ENCODE measurements at places on chromosomes 12 and 14. TPM values are rescaled to one million over a fixed set of nuclear protein-coding genes. Genes with fewer than 3 reads are reported as not detected.

The CATSPERB gene
- total RNA-seq = 35.1 TPM

- no peak overlapping the region for H3K27ac ChIP-seq
- no peaks in the 10 kb centered on the region for H3K36me3 ChIP-seq
- H3K27me3 ChIP-seq = no peaks in the 10 kb centered on the region
- no peak for DNase-seq
Measured at GRCh38 chr14:99236386-99237138, 35.4 kb downstream of the BCL11B start.

The RFX4 gene
- total RNA-seq = not detected

- no peak overlapping the region for H3K4me3 ChIP-seq
- H3K27ac ChIP-seq = no peak overlapping the region
- H3K27me3 ChIP-seq = no peaks in the 10 kb centered on the region
- DNase-seq = no peak
Measured at GRCh38 chr12:52670506-52670905, 9.7 kb downstream of the KRT1 start.

DNA sequence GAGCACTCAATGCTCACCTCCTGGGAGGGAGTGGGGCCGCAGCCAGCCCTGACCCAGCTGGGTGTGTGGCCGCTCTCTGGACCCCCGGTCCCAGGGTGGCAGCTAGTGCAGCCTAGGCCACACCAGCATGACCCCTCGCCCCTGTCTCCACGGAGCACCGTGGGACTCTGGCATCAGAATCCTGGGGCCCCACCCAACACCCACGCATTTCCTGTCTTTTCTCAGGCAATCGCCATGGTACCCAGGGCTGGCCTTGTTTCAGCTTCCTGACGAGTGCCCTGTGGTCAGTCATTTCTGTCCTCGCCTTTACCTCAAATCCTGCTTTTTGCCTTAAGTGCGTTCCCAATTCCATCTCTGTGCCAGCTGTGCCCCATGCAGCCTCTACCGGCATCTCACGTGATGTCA is 15.9 kb downstream of the PACS2 start:
- H3K27me3 ChIP-seq = no peaks in the 10 kb centered on the region
- H3K36me3 ChIP-seq = no peaks in the 10 kb centered on the region
- H3K4me3 ChIP-seq = no peak overlapping the region

GRCh38 chr14:102809870-102810269 is 32.6 kb downstream of the TRAF3 start:
- no peaks in the 10 kb centered on the region for H3K36me3 ChIP-seq
- H3K4me1 ChIP-seq = no peaks in the 10 kb centered on the region
- no peak for DNase-seq
- no peaks in the 10 kb centered on the region for H3K27me3 ChIP-seq
- no peak overlapping the region for H3K4me3 ChIP-seq

The LYZ gene
- 99.9 TPM for total RNA-seq

The TESPA1 gene
- 0.28 TPM for total RNA-seq

- no peaks in the 10 kb centered on the region for H3K4me1 ChIP-seq
- H3K4me3 ChIP-seq = no peak overlapping the region
- H3K36me3 ChIP-seq = no peaks in the 10 kb centered on the region
- no peak overlapping the region for H3K27ac ChIP-seq
Measured at GRCh38 chr12:32478166-32478565, 78.8 kb downstream of the FGD4 start.

GRCh38 chr14:51307551-51307950 is 67.5 kb downstream of the TMX1 start:
- no peak overlapping the region for H3K4me3 ChIP-seq
- H3K4me1 ChIP-seq = peaks cover 8% of the 10 kb centered on the region
- DNase-seq = no peak
- H3K27ac ChIP-seq = no peak overlapping the region
- no peaks in the 10 kb centered on the region for H3K27me3 ChIP-seq

- H3K36me3 ChIP-seq = no peaks in the 10 kb centered on the region
- no peak for DNase-seq
- H3K4me1 ChIP-seq = no peaks in the 10 kb centered on the region
Measured at GRCh38 chr12:7295529-7295928, 8.3 kb upstream of the ACSM4 start.

GRCh38 chr14:51862860-51863259 is 2.4 kb downstream of the GNG2 start:
- H3K27me3 ChIP-seq = no peaks in the 10 kb centered on the region
- peaks cover 21% of the 10 kb centered on the region for H3K4me1 ChIP-seq
- no peak overlapping the region for H3K27ac ChIP-seq
- DNase-seq = no peak
- H3K4me3 ChIP-seq = peak overlapping the region; percentile 59

DNA sequence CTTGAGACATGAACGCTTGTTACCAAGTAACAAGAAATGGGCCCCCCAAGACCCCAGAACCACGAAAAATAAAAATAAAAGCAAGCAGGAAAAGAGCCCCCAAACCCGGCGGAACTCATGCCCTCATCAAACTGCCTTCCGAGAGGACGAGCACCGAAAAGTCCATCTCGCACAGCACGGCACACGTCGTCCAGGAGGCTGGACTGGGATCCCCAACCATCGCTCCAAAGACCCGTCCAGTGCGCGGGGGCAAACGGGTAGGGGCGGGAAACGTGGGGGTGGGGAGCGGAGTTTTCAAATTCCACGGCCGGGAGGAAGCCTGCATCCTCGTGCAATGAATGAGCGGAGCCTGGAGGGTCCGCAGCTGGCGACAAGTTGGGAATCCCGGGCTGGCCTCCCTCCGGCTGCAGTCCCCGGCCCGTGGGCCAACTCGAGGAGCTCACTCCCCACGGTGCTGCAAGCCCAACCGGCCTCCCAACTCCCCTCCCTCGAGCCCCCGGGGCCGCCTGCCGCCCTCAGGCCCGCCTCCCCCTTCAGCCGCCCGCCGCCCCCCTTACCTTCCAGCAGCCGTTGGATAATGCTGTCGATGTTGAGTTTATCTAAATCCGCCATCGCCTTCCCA is 484 bp downstream of the PPP1CC start:
- DNase-seq = no peak
- peaks cover 49% of the 10 kb centered on the region for H3K4me1 ChIP-seq
- H3K27ac ChIP-seq = peak overlapping the region; percentile 85
- no peaks in the 10 kb centered on the region for H3K27me3 ChIP-seq
- peak overlapping the region; percentile 94 for H3K4me3 ChIP-seq

The CPNE8 gene
- total RNA-seq = 42.4 TPM

The ERP27 gene
- total RNA-seq = not detected

The TAS2R9 gene
- total RNA-seq = not detected

The BBOF1 gene
- 4.7 TPM for total RNA-seq

GRCh38 chr12:6613015-6613775 is 6.0 kb upstream of the CHD4 start:
- H3K4me1 ChIP-seq = peaks cover 16% of the 10 kb centered on the region
- peak overlapping the region; percentile 68 for H3K4me3 ChIP-seq
- no peaks in the 10 kb centered on the region for H3K36me3 ChIP-seq
- H3K27me3 ChIP-seq = no peaks in the 10 kb centered on the region
- DNase-seq = peak; percentile 69

The RASSF9 gene
- total RNA-seq = 2.4 TPM

The SERPINA1 gene
- 15.2 TPM for total RNA-seq

- no peak overlapping the region for H3K27ac ChIP-seq
- H3K36me3 ChIP-seq = no peaks in the 10 kb centered on the region
- no peak for DNase-seq
- H3K27me3 ChIP-seq = no peaks in the 10 kb centered on the region
Measured at GRCh38 chr14:100586403-100587085, 673 bp downstream of the BEGAIN start.

DNA sequence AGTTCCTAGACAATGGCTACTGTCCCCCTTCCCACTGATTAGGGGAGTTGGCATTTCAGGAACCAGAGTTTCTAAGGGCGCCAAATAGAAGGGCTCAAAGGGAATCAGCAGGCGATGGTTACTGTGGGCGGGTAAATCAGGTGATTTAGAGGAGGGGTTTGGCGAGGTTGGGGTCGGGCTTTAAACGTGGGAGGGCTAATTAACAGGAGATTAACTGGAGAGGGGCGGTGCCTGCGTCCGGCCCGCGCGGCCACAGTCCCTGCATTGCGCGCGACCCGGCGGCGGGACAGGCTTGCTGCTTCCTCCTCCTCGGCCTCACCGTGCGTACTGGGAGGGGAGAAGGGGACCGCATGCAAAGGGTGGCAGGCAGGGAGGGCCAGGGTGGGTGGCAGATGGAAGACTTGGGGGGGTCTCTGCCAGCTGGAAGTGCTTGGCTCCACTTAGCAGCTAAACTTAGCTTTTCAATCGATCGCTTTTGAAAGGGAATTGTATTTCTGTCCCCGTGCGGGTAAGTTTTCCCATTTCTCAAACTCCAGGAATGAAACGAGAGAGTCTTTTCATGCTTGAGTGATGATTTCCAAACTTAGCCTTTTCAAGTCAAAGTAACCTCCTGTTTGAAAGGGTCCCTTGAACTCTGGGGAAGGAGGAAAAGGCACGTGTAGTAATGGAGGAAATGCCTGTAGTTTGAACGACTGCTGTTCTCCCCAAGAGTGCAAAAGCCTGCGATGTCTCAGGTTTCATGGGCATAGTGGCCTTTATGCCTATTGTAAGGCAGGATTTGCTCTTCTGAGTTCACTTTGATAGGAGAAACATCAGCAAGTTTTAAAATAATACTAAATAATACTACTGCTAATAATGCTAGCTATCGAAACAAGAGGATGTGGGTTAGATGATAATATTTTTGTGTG is at the start of gene MGST1:
Gene MGST1, plus strand, starts transcription at position 255 of the 908 bp plus-strand sequence. CDS start 6,608 bp downstream, outside the sequence.
- H3K27ac ChIP-seq = peak within 1 kb of the TSS; percentile 2
- peaks cover 15% of the 10 kb centered on the region for H3K4me1 ChIP-seq
- H3K4me3 ChIP-seq = peak within 1 kb of the TSS; percentile 74

- no peak for DNase-seq
- H3K27ac ChIP-seq = no peak overlapping the region
- no peaks in the 10 kb centered on the region for H3K27me3 ChIP-seq
- no peaks in the 10 kb centered on the region for H3K4me1 ChIP-seq
- no peaks in the 10 kb centered on the region for H3K36me3 ChIP-seq
Measured at GRCh38 chr12:91059211-91059610, 1.4 kb upstream of the KERA start.

The ITGA5 gene
- 752 TPM for total RNA-seq

DNA sequence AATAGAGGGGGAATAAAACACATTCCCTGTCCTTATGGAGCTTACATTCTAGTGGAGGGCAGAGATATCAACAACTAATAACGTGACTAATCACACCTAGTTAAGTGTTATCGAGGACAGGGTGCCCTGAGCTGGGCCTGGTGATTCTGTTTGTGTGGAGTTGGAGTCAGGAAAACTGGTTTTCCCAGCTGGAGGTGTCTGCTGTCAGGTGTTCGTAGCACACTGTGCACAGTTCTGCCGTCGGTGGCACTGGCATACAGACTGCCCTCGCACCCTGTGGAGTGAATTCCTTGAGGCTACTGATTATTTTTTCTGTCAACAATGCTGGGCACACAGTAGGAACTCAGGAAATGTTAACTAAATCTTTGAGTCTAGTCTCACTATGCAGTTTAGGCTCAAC is 900 bp upstream of the MTERF2 start:
- no peak for DNase-seq
- H3K4me1 ChIP-seq = peaks cover 6% of the 10 kb centered on the region
- H3K27me3 ChIP-seq = no peaks in the 10 kb centered on the region
- peak overlapping the region; percentile 80 for H3K27ac ChIP-seq

The TPCN1 gene
- 93.5 TPM for total RNA-seq

- H3K4me3 ChIP-seq = no peak overlapping the region
- H3K36me3 ChIP-seq = no peaks in the 10 kb centered on the region
- no peaks in the 10 kb centered on the region for H3K4me1 ChIP-seq
- no peak overlapping the region for H3K27ac ChIP-seq
- no peaks in the 10 kb centered on the region for H3K27me3 ChIP-seq
Measured at GRCh38 chr12:66751432-66752113, 72.7 kb upstream of the GRIP1 start.

DNA sequence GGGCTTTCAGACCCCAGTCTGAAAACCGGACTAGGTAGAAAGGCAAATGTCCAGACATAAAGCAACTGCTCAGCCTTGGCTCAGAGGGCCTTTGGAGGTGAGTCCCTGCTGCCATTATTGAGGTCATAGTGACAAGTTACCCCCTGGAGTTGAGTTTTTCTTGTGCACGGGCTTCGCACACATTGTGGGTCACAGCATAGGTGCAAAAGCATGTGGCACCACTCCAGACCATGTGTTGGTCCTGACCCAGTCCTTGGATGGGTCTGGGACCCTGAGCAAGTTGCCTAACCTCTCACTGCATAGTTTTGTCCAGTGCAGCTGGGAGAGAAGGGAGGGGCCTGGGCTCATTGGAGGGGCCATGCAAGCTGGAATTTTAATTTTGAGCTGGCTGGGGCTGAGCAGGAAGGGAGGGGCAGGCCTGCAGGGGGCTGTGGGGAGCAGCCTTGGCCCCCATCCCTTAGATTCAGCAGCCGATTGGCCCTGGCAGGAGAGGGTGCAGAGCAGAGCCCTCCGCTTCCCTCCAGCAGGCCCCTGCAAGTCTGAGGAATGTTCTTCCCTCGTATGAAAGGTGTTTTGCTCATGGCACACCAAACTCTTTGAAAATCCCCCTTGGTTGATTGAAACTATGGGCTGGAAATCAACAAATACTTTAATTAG is 4.2 kb upstream of the KRT5 start:
- H3K4me1 ChIP-seq = peaks cover 3% of the 10 kb centered on the region
- no peak for DNase-seq
- H3K36me3 ChIP-seq = no peaks in the 10 kb centered on the region
- no peak overlapping the region for H3K4me3 ChIP-seq

- no peak overlapping the region for H3K27ac ChIP-seq
- no peaks in the 10 kb centered on the region for H3K27me3 ChIP-seq
- no peak for DNase-seq
Measured at GRCh38 chr12:65259501-65259900, 19.0 kb upstream of the MSRB3 start.

DNA sequence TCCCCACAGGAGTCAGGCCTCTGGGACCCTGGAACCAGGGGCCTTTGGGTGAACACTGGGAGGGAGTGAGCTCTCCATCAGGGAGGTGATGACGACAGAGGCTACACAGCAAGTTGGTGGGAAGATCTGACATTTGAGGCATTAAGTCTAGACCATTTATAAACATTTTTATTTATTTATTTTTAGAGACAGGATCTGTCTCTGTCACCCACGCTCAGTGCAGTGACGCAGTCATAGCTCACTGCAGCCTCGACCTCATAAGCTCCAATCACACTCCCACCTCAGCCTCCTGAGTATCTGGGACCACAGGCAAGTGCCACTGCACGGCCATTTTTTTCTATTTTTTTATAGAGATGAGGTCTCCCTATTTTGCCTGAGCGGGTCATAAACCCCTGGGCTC is 53.6 kb downstream of the TEAD4 start:
- H3K4me3 ChIP-seq = no peak overlapping the region
- H3K27ac ChIP-seq = no peak overlapping the region
- DNase-seq = no peak
- no peaks in the 10 kb centered on the region for H3K36me3 ChIP-seq
- H3K4me1 ChIP-seq = no peaks in the 10 kb centered on the region

The STON2 gene
- total RNA-seq = 10.4 TPM

The PRB4 gene
- not detected for total RNA-seq

DNA sequence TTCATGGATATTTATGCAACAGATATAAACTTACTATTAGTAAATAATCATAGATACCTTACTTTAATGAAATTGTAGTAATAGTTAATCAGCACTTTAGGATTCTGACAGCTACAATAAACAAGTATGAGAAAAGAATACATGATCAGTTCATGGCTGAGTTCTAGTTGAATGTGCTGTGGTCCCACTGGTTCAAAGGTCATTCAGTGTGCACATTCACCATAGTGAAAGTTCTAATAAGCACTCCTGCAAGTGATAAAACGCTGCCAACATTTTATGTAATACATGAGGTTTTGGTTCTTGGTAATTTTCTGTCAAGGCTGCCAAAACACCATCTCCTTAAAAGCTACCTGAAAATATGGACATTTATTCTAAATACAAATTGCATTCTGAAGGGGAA is 92.6 kb downstream of the NUMB start:
- H3K4me3 ChIP-seq = no peak overlapping the region
- no peaks in the 10 kb centered on the region for H3K27me3 ChIP-seq
- H3K36me3 ChIP-seq = no peaks in the 10 kb centered on the region
- no peak for DNase-seq
- no peaks in the 10 kb centered on the region for H3K4me1 ChIP-seq

The ENDOU gene
- not detected for total RNA-seq

The TPPP2 gene
- total RNA-seq = not detected

The LBHD2 gene
- not detected for total RNA-seq

The AQP5 gene
- 0.54 TPM for total RNA-seq
